ENCODE measurements at places on chromosomes 4 and X.

DNA sequence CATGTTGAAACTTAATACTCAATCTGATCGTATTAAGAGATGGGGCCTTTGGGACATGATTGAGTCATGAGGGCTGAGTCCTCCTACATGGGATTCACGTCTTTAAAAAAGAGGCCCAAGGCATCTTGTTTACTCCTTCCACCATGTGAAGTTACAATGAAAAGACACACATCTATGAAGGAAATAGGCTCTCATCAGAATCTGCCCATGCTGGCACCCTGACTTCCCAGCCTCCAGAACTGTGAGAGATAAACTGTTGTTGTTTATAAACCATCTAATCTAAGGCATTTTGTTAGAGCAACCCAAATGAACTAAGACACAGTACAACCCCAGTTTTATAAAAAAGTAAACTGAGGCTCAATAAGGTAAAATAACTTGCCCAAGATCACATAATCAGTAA is 32.3 kb downstream of the PPP3CA start:
- DNase-seq, result no peak

GRCh38 chr4:141011901-141012315 is 121.4 kb downstream of the RNF150 start:
- peak; percentile 28 for DNase-seq

GRCh38 chr4:54165438-54165837 is 63.7 kb upstream of the PDGFRA start:
- no peak for DNase-seq

DNA sequence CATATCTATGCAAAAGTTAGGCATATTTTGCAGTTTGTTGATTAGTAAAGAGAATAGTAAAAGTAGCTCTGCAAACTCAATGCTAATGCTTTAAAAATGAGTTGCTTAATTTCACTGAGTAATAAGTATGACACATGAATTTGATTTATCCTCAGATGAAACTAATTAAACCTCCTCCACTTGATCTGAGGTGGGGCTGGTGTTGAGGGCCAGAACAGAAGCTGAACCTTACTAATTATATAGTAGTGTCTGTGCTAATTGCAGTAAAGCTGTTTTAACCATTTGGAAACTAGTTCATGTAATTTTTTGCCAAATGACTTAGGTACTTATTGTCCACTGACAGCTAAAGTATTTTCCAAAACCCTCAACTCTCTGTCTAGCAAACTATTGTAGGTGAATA is 7.7 kb upstream of the PGAM4 start:
- no peak for DNase-seq

- DNase-seq, result no peak
Observed at GRCh38 chrX:53160297-53160983, 64.6 kb downstream of the KDM5C start.

DNA sequence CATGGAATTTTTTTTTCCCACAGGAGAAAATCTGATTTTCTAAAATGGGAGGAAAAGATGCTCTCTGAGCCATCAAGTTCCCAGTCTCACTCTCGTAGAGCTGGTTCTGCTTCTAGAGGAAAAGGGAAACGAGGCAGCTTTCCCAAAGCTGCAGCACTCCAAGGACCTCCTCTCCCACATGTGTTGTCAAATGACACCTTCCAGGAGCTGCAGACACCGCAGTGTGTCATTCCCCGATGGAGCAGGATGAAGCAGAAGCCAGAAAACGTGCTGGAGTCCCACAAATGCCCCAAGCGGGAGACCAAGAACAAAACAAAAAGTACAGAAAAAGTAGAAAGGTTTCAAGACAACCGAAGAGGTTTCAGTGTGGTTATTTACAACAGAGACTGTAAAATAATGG is 348.1 kb downstream of the ARHGAP10 start:
- no peak for DNase-seq

DNA sequence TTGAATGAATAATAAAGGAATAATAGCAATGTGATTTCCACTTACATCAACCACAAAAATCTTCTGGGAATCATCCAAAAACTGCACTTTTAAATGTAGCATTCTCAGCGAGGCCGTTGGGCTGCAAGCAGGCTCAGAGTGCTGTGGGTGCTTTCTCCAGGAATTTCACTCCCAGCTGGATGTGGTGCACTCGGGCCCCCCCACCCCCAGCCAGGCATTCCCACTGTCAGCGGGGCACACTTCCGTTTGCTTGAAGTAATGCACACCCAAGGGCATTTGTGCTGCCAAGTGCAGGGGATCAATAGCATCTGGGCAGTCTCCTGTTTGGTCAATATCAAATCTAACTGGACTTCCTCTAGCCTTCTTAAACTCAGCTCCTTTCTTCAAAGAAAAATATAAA is at the start of gene FRMD7:
TSS of gene FRMD7 (minus strand) at position 278 of the 400 bp plus-strand sequence. CDS start at position 102, 176 bp downstream.
- DNase-seq, result no peak

DNA sequence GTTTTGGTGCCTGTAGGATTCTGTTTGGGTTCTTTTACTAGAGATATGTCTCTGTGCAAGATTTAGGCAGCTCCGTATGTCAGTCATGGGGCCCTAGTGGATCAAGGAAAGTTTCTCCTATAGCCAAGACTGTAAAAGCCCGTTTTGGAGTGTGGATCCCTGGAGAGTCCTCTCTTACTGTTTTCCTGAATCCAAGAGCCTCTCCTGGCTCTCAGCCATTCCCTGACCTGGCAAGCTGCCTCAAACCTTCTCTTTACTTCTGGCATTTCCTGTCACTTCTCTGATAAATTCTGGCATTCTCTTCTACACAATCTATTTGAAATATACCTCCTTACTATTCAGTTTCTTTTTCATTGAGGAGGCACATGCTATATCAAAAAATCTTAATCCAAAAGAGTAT is 41.4 kb downstream of the DCAF12L2 start:
- DNase-seq, result no peak

DNA sequence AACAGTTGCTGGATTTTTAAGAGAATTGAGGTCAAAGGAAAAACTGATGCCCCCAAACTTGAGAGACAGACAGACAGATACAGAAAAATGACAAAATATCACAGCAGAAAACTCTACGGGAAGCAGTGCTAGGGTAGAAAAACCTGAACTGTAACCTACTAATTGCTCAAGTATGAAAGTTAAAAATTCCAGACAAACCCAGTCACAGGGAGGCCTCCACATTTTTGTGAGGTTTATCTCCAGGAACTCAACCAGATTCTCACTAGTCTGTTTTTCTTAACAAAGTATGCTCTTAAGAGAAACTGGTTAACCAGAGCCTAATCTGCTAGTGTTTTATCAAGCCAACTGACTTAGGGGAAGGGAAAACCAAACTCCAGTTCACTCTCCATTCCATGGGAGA is 19.9 kb upstream of the PPP3CA start:
- DNase-seq, result no peak

DNA sequence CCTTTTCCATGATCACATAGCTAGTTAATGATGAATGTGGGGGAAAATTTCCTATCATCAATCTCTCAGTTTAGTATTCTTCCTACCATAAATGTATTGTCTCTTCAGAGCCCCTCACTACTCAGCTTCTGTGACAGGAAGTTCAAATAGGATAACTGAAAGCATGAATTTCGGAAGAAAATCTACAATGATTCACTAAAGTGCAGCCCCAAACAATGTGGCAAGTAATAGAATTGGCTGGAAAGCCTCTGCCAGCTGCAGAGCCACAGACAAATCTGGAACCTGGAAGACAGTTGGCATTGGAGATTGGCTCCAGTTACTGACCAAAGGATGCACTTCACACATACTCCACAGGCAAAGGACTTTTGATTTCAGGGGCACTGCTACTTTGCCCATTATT is 35.2 kb downstream of the EGF start:
- DNase-seq, result no peak

DNA sequence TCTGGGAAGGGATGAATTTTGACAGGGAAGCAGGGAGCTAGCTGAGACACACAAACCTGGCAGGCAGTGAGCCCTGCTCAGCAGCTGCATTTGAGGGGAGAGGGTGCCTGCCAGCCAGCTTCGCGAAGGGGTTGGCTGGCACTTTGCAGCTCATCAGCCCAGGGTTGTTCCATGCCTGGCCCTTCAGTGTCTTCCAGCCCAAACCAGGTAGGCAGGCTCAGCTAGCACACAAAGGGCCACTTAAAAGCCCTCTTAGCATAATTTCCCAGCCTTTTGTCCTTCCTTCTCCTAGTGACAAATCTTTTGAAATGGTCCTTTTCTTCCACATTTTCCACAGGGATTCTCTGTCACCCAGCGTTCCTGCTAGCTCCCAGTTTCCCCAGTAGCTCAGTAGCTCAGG is 4.3 kb upstream of the FRMPD3 start:
- DNase-seq, result no peak

DNA sequence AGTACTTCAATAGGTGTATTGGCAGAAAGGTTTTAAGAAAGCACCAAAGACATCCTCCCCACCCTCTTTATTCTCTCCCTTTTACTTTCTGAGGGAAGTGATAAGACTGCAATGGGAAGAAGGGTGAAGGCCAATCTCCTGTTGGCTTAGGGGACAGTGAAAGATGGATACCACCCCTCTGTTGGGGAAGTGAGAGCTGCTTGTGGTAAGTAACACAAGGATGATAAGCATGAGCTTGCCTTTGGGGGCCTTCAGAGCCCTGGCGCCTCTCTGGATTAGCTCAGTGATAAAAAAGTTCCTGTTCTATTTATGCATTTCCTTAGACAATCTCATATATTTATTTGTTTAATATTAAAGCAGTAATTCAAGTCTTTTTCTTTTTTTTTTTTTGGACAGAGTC is 5.2 kb upstream of the KLF8 start:
- DNase-seq, result no peak

DNA sequence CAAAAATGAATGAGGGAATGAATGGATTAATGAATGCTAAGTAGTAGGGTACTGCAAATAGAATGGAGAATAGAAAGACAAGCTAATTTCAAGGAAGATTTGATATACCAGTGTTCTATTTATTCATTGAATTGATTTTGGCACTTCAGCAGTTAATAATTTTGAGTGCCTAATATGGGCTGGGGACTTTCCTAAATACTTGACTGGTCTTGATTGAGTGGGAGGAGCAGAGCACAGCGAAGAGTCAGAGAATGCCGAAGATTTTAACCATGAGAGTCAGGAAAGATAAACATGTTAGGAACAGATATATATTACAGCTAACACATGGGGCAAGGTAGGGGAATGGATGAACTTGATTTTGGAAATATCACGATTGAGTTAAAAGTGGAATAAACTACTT is 10.6 kb downstream of the IL15 start:
- DNase-seq, result no peak

DNA sequence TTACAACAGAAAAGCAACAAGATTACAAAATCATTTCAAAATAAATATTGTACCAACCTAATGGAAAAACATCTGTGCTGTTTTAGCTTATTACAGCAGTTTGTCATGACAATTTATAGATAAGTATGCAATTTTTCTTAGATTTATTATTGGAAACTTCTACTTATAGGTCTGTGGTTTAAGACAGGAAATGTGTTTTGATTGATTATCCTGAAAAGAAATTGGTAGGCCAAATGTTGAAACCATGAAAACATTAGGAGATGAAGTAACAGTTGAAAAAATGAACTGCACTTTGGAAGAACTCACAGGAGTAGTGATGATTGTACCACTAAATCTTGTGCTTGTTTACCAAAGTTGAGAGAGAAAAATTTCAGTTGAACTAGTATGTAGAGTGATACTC is 162.2 kb upstream of the GIMD1 start:
- no peak for DNase-seq

GRCh38 chr4:121712001-121712651 is 15.3 kb upstream of the ANXA5 start:
- DNase-seq, result no peak

DNA sequence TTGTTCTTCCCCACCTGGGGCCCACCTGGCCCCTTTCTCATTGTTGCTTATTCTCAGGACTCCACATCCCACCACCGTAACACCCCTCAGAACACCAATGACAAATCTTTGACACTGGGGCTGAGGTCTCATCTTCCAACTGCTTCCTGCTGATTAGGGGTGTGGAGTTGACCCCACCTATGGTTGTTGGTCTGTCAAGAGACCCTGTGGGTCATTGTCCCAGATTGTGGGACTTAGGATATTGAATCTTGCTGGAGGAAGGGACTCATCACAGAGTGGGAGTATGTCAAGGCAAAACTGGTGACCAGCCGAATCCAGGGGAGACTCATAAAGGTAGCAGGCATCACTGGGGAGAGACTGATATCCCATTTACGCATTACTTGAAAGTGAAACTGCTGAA is 140.2 kb upstream of the PLAC1 start:
- no peak for DNase-seq

GRCh38 chrX:129529685-129530281 is 6.5 kb upstream of the SMARCA1 start:
- DNase-seq, result no peak

DNA sequence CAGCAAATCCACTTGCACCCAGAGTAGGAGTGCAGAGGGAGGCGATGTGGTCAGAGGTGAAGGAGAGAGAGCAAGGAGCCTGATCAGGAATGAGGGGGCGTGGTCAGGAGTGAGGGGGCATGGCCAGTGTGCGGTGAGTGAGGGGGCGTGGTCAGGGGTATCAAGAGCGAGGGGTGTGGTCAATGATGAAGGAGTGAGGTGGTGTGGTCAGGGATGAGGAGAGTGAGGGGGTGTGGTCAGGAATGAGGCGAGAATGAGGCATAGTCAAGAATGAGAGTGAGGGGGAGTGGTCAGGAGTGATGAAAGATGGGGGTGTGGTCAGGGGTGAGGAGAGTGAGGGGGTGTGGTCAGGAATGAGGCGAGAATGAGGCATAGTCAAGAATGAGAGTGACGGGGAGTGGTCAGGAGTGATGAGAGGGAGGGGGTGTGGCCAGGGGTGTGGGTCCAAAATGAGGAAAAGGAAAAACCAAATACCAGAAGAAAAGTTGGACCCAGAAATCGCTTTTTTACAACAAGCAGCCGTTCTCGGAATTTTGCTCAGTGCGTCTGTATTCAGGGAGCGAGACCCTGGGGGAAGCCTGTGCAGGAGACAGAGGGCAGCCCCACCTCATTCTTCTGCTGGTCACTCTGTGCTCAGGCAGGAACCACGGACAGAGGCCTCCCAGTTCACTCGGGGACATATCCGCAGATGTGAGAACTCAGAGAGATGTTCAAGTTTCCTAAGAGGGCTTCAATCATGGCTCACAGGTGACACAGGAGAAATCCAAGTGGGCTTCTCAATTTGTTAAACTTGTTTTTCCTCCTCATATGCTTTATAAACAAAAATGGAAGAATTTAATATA is 47.5 kb downstream of the MAGEA1 start:
- no peak for DNase-seq

DNA sequence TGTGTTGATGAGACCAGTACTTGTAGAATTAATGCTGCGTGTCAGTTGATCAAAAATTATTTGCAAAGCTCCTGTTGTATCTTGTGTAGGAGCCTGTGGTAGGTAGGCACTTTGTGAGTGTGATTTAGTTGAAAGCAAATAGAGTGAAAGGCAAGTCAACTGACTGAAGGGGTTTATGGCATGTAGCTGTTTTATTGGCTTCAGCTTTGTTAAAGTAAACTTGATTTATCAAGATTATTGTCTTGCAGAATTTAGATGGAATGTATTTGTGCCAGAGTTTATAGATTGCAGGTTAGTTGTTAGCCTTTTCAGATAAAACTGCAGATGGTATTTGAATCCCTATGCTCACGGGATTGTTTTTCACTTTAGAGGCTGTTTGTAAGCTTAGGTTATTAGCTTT is 128.0 kb downstream of the FRAS1 start:
- no peak for DNase-seq

GRCh38 chrX:137151403-137151802 is 117.6 kb upstream of the GPR101 start:
- DNase-seq, result no peak

All from midbrain (tissue), 1 donor.